ENCODE measurements at places on chromosomes 4 and X.

DNA sequence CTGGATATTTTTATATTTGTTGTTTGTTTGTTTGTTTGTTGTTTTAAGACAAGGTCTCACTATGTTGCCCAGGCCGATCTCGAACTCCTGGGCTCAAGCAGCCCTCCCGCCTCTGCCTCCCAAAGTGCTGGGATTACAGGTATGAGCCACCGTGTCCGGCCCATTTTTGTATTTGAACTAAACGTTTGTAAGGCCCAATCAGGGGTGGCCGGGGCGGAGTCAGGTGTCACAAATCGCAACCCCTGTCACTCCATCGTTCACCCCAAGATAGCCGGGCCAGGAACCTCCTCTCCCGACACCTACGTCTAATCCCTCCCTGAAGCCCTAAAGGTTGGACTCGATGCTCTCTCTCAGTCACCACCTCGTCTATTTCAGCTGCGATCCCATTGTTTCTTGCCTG is 722 bp upstream of the EFHC2 start:
- no peak for DNase-seq

GRCh38 chrX:88170553-88170952 is 576.5 kb upstream of the CPXCR1 start:
- DNase-seq: no peak

GRCh38 chr4:173404296-173404865 is 5.5 kb upstream of the SCRG1 start:
- no peak for DNase-seq

- DNase-seq: no peak
These were observed 644 bp downstream of the LAMP2 start for GRCh38 chrX:120468479-120468824.

- DNase-seq: no peak
These were observed 8.8 kb downstream of the MTM1 start for GRCh38 chrX:150577174-150577573.

All from NCI-H1105 (cell line).